ENCODE measurements at places on chromosomes 11 and 22.

DNA sequence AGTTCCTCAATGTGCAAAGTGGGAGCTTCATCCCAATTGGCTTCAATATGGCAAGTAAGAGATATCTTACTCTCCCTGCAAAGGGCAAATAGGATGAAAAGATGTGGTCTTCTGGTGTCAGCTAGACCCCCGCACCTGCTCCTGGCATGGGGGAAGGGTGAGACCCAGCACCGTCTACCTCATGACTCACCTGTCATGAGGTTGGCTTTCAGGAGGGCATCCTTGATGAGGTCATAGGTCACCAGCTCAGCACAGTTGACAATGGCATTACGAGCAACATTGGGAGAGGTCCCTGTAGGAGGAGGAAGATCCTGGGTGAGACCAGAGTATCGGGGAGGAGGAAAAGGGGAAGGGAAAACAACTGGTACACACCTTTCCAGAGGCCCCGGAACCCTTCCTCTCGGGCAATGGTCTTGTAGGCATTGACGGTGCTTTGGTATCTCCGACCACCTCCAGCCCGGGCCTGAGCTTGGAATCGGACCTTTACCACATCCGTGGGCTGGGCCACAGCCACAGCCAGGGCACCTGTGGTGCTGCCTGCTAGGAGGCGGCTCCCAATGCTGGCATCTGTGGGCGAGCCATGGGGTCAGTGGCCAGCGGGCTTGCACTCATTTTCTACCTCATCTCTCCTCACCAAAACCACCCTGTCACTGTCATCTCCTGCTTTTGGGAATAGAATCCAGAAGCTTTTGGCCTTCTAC, 6.0 kb downstream of the UCP2 start:
- no peak for DNase-seq

- DNase-seq = no peak
Observed at GRCh38 chr11:105046898-105047579, 1.9 kb upstream of the CARD16 start.

DNA sequence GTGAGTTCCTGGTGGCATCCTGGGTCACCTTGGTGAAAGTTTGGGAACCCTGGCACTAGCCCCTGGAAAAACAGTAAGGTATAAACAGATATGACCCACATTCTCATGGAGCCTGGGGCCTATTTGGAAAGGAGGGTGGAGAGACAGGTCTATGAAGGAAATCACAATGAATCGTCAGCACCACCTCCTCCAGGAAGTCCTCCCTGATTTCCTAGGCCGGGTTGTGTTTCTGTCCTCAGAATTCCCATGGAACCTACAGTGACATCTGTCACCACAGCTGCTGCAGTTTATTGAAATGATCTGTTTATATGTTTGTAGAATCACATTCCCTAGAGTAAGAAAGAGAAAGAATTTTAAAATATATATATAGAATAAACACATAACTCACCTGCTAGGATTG, 71.8 kb upstream of the ASPHD2 start:
- no peak for DNase-seq

GRCh38 chr11:93444617-93445073, 98.5 kb downstream of the SMCO4 start:
- no peak for DNase-seq

DNA sequence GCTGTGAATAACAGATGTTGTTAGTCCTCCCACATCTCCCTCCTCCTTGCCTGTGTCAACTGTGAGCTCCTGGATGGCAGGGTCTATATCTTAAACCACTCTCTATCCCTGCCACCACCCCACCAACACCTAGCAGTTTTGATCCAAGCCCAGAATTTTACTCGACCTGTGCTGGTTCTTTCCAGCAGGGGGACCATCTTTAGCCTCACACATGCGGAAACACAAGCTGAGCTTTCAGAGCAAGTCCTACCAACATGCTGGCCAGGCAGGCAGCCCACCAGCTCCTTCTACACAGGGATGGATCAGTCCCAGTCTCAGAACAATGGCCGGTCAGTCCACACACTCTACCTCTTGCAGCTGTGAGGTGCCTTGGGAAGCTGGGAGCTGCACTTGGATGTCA, 231.5 kb downstream of the NXPE2 start:
- no peak for DNase-seq

GRCh38 chr11:61978703-61979661, 11.5 kb upstream of the FTH1 start:
- no peak for DNase-seq

DNA sequence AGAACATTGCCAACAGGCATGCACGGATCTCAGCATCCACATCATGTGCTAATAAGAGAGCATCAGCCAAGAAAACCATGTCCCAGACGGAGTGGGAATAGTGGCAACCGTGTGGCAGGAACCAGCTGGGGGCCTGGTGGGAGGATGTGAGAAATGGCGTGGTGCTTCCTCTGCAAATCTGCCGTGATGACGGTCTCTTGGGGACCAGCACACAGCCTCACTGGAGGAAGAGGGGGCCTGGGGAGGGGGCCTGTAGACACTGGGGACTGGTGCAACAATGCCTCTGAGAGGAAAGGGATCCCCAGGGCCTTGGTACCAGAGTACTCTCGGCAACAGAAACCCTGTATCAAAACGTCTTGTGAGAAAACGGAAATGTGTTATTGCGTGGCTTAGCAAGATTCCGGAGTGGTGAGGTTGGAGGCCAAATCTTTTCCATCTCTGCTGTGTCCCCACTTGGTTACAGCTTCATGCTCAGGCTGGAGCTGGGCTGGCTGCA, 154.3 kb upstream of the TBCEL start:
- no peak for DNase-seq

DNA sequence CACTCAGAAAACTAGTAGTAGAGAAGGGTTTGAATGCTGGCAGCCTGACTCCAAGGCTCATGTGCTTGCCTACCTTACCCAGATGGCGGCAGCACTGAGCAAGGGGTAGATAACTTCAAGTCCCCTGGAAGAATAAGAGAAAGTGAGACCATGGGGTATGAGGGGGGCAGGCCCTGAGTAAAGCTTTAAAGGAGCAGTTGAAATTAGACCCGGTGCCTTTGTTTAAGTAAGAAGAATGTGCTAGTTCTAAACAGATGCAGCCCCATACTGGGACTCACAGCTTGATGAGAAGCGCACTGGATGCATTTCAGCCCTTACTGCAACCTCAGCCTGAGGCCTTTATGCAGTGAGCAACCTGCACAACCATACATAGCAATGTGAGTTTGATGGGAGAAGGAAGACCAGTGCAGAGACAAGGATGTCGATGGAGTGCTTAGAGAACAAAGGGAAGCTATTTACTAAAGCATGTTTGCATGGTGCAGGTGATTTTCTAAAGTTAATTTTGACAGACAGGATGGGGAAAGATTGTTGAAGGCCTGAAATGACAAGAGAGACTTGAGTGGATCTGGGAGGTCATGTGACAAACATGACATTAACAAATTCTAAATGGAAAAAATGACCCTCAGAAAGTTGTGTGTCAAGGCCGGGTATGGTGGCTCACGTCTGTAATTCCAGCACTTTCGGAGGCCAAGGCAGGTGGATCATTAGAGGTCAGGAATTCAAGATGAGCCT, 27.1 kb upstream of the TMA7B start:
- no peak for DNase-seq

GRCh38 chr11:68954836-68955606, 25.8 kb downstream of the MRGPRD start:
- DNase-seq = no peak

DNA sequence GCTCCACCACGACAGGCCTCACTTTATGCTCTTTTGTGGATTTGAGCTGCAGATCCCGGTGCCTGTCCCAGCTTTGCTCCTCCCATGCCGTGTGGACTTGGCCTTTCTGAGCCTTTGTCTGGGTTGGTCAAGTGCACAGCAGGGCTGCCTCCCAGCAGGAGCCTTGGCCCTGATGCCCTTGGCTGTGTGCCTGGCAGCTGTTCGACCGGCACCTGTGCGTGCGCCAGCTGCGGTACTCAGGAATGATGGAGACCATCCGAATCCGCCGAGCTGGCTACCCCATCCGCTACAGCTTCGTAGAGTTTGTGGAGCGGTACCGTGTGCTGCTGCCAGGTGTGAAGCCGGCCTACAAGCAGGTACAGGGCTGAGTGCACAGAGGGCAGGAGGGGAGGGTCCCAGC, 46.5 kb downstream of the MYO7A start:
- no peak for DNase-seq
